ENCODE measurements at places on chromosomes 2 and 18.

DNA sequence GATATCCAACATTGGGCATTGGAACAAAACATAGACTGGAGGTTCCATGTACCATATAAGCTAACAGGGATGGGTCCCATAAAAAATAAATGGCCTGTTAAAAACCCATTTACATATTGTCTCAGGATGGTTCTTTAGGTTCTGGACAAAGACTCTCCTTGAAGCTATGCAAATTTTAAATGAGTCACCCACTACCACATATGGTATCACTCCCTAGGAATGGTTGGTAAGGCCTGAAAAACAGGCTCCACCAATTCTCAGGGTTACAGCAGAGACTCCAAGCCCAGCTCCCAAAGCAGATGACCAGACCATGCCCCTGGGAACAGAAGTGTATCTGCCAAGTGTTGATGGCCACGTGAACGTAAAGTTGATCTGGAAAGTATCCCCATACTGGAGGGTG, 190.7 kb upstream of the SPHKAP start:
- DNase-seq: no peak

- no peak for DNase-seq
Observed at GRCh38 chr2:99422599-99422998, 67.2 kb downstream of the REV1 start.

GRCh38 chr2:53641290-53641689, 126.3 kb upstream of the CHAC2 start:
- no peak for DNase-seq

- peak; percentile 73 for DNase-seq
Observed at GRCh38 chr2:28567061-28567471, 71.2 kb downstream of the PLB1 start.

- DNase-seq: no peak
Observed at GRCh38 chr18:2854875-2855274, 8.1 kb downstream of the EMILIN2 start.

DNA sequence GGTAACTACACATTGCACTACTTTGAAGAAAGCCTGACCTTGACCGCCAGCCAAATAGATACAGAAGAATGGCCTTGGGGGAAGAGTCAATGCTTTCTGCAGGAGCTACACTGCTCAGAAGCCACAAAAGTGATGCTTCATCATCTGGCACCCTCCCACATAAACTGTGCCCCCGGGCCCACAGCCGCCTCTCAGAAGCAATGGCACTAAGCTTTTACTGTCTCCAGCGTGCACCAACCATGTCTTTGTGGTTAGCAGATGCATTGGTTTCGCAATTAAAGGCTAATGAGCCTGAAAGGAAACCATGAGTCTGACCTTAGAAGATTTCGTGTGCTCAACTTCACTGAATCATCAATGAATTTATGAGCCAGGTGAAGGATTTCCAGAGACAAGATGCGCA, 209.4 kb upstream of the TRIB2 start:
- DNase-seq: no peak

GRCh38 chr2:157267476-157267875, 10.0 kb downstream of the GALNT5 start:
- DNase-seq: no peak

DNA sequence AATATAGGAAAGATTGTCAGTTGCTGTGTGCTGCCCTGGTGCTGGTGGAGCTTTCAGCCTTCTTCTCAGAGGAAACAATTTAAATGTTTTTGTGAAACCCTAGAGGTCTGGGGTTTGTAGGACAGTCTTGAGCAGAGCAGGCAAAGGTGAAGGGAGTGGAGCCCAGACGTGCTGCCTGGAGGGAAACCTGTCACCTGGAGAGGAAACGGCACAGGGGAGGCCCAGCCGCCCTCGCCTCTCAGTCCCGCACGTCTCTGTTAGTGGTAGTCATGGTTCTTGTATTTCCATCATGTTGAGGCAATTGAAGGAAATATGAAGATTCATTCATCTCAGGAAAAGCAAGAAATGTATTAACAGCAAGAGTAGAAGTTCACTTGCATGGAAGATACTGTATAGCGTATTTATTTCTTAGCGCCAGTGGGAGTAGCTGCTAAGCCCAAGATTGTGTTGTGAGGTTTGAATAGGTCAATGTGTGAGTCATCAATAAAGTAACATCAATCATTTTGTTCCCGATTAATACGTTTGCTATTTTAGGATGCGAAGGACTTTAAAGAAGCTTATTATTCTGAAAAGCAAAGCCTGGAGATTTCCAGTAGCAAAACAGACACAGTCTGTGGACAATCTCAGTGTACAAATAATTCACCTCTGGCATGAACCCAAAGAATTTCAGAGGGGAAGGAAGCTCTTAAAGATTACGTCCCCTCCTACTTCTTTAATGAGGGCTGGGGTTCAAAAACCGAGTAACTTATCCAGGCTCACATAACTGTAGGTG, 70.4 kb downstream of the LRRFIP1 start:
- no peak for DNase-seq

- DNase-seq: no peak
Observed at GRCh38 chr2:157260533-157261198, 3.2 kb downstream of the GALNT5 start.

GRCh38 chr2:64727013-64727767, 73.5 kb upstream of the SERTAD2 start:
- no peak for DNase-seq

GRCh38 chr2:104702031-104702850, 151.7 kb upstream of the POU3F3 start:
- DNase-seq: peak; percentile 36

DNA sequence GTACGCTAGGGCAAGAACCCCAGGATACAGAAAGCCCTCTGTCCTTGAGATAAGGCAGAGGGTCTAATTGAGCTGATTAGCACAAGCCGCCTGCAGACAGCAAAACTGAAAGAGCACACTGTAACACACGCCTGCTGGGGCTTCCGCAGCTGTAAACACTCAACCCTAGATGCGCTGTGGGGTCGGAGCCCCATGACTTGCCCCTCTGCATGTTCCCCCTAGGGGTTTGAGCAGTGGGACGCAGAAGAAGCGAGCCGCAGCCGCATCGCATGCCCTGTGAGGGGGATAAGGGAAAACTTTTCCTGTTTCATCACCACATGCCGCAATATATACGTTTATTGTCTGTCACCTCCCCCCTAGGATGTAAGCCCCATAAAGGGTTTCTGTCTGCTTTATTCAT, 384.6 kb downstream of the PLCL1 start:
- no peak for DNase-seq

GRCh38 chr2:124382067-124382618, 357.1 kb downstream of the CNTNAP5 start:
- no peak for DNase-seq
